Naive thymus-derived CD8-positive, alpha-beta T cell (primary cell): ENCODE measurements at places on chromosomes 5 and 9. TPM values are rescaled to one million over a fixed set of nuclear protein-coding genes. Genes with fewer than 3 reads are reported as not detected.

ORM2 gene
- polyA plus RNA-seq, result not detected

PDCD1LG2 gene
- polyA plus RNA-seq, result not detected

DNA sequence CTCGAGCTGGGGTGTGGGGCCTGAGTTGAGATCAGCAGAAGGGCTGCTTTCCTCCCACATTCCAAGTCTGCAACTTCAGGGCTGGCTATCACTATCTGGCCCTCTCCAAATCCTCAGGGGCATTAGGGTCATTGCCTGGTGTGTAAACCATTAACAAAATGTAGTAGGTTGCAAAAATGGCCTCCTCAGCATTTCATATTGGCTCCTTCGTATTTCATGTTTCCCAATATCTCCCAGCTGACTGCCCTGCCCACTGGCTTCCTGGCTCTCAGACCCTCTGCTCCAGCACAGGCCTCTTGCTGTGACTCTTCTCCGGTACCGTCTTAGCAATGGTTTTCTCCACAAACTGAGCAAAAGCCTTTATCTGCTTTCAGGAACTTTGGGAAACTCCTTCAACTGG is 113.8 kb downstream of the GADD45G start:
- no peak for DNase-seq

DNA sequence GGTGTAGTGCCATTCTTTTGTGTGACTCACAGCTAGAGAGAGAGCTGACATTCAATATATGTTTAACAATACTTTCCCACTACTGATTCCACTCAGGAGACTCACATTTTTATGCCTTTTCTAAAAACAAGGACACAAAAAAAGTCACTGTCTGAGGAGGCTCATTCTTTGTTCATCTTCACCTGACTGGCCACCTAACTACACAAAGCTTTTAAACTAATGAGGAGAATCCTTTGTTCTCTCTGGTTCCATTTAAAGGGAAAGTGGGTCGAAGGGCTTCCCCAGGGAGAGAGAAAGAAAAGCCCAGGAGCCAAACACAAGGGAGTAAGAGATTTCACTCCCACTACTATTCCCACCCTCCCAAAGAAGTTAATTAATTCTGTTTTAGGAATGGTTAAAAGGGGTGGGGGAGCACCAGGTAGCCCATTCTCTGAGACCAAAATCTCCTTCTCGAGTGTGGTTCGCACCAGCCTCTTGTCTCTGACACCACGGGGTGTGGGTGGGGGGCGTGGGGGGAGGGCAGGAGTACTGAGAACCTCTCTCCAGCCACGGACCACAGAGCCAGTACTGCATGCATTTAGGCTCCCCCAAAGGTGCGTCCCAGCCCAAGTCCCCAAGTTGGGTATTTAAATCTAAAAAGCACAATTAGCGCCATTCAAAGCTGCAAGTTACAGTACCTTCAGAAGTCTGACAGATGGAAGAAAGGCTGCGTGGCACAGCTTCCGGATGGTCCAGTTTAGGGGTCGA is 747 bp downstream of the TRPM3 start:
- DNase-seq, result no peak

GRCh38 chr5:144028636-144029035 is 141.8 kb downstream of the YIPF5 start:
- DNase-seq, result no peak

DNA sequence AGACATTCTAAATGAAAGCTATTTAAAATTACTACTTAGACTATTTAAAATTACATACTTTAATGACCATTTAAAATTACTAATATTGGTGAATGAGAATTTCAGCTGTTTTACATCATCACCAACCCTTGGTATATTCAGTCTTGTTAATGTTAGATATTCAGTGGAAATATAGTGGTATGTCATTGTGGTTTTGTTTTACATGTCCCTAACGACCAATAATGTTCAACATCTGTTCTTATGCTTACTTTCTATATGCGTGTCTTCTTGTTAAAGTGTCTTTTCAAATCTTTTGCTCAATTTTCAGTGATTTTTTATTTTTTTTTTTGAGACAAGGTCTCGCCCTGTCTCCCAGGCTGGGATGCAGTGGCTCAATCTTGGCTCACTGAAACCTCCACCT is 279.3 kb upstream of the TARS1 start:
- DNase-seq, result no peak

C1QTNF3 gene
- 0.38 TPM for polyA plus RNA-seq

DNA sequence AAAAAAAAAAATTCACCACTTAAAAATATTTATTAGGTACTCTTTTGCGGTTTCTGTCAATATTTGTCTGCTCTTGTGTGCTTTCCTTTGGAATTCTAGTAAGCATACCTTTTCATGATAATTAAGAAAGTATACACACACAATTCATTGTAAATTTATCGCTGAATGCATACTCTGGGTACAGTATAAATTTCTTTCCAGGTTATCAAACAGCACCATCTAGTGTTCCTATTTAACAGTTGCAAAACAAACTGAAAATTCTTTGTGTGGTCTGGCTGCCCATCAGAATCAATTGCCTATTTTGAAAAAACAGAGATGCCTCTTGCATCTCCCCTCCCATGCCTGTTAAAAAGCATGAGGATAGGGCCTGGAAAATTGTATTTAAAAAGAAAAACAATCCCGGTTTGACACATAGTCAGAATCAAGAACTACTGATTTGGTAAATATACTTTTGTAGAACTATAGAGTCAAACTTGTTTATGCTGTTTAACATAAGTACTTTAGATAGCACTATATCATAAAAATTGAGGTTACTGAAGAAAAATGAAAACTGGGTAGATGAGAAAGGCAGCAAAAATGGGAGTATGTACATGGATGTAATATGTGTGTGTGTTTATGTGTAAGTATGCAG is 16.2 kb downstream of the PGGT1B start:
- DNase-seq, result no peak

DNA sequence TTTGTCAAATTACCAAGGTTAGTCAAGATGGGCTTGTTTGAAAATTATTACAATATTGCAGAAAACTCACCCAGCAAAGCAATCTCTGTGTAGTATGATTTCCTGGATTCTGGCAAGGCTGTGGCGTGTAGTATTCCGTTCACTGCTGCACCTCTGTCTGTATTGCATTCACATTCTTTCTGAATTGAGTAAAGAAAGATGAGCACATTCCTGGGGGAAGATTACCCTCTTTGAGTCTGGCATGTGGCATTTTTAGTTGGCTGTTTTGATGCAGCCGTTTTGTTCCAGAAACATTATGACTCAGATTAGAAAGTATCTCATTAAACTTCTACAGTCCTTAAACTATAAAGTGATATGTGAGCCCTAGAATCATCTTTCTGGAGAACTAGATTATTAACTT is 197.7 kb downstream of the TENT4A start:
- DNase-seq, result no peak

ACOT12 gene
- polyA plus RNA-seq, result not detected

PTPN3 gene
- not detected for polyA plus RNA-seq
